ENCODE measurements at places on chromosomes 13 and 19.

DNA sequence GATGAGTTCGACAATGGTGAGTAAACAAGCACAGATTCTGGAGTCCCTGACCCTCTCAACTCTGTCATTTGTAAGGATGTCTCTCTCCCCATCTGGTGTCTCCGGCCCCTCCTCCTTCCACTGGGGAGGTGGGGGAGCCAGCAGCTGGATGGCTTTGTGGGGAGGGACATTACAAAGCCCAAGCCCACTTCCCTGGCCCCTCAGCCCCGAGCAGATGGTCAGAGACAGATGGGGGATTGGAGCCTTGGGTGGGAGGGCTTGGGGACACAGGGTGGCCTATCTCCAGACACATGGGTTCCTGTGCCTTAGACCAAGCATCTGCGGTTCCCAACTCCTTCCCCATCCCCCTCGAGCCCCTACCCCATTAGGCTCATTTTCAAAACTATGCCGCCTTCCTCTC is 2.5 kb downstream of the TIMM50 start:
- DNase-seq = no peak

- no peak for DNase-seq
These were observed 3.9 kb upstream of the GSK3A start for GRCh38 chr19:42246143-42246921.

DNA sequence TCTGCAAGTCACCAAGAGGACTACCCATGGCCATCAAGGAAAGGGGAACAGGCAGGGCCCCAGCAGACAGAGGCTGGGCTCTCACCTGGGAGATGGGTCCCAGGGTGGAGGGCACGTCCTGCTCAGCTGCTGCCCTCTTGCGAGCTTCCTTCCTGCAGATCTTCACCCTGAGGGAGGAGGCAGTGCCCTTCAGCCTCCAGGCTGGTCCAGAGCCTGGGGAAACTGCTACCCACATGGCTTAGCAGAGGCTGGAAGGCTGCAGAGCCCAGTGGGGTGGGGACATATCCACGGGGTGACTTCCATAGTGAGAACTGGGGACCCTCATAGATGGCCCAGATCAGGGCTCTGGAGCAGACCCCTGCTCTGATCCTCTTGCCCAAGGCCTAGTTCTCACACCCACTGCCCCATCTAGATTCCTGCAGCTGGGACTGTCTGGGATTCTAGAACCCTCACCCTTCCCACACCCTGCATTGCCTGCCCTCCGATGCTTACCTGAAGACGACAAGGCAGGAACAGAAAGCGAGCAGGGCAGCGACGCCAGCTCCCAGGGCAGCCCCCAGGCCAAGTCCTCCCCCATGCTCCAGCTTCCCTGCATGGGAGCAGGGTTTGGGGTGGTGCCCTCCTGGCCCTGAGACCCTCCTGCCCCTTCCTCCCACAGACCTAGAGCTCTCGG is 9.0 kb downstream of the SIGLEC11 start:
- DNase-seq = no peak

GRCh38 chr19:18488403-18488723 is 33.5 kb downstream of the ELL start:
- DNase-seq = no peak

GRCh38 chr19:51166846-51167490 is 24.9 kb downstream of the SIGLEC7 start:
- no peak for DNase-seq

DNA sequence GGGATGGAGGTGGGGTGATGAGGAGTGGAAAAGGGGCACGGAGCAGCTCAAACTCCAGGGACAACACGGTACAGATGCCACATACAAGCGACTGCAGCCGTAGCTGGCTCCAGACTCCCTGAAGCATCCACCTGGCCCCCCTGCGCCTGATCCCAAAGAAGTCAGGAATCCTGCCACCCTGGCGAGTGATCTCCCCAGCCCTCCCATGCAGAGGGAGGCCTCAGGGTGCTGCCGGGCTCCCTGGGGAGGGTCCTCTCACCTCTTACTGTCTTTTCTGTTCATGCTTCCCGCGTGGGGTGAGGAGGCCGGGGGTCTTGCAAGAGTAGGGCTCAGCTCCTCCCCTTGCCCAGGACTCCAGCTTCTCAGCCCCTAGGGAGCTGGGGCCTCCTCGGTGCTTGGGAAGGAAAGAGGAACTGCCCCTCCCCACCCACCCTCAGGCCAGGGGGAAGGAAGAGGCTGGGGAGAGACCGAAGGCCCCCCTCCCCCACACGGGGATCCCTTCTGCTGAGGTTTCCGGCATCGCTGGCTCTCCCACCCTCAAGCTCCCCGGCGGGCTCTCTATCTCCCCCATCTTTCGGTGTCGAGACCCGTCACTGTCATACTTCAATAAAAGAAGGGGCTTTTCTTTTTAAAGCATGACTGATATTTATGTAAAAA is at the start of gene RASGRP4:
RASGRP4 (minus strand) TSS at position 410 of the 657 bp plus-strand sequence; CDS start at position 282, 128 bp downstream.
- peak; percentile 65 for DNase-seq

DNA sequence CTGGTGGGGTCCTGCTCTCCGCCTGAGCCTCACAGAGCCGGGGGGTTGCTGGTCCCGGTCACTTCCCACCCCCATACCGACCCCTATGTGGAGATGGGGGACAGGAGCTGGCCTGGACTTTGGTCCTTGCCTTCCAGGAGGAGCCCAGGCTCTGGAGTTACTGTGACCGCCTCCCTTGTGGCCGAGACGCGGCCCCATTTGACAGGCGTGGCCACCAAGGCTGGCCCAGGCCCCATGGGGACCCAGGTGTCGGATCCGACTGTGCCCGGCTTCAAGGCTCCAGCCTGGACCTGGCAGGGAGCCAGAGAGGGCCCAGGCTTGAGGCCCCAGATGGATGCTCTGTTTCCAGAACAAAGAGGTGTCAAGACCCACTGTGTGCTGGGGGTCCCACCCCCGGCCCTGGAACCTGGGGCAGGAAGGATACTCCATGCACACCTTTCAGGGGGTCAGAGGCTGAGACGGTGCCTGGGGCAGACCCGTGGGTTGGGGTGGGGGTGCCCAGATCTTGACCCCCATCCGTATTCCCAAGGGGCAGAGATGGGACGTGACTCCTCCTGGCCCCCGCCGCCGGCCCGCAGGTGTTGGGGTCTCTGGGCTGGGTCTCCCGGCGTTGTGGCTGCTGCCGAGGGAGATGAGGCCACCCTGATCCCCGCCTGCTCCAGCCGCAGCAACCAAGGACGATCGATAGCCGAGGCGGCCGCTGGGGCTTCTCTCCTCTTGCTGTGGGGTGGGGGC is 47.8 kb upstream of the TCF3 start:
- no peak for DNase-seq

DNA sequence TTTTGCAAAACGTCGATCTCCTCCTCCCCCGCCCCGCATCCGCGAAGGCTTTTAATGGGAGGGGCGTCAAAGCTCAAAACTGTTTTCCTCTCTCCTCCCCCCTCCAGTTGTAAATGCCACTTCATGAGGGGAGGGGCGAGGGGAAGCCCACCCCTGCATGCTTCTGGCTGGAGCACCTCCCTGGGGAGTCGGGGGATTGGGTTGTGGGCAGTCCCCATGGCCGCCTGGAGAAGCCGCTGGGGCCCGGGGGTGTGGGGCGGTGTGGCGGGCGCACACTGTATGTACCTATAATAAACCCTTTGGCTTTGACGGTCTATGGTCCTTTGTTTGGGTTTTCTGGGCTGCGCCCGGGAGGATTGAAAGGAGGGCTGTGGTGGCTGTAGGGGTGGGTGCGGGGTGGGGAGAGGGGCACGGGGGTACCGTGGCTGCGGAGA is 505 bp upstream of the SHKBP1 start:
- DNase-seq = no peak

GRCh38 chr13:107301724-107302374 is 733.9 kb upstream of the ARGLU1 start:
- no peak for DNase-seq

DNA sequence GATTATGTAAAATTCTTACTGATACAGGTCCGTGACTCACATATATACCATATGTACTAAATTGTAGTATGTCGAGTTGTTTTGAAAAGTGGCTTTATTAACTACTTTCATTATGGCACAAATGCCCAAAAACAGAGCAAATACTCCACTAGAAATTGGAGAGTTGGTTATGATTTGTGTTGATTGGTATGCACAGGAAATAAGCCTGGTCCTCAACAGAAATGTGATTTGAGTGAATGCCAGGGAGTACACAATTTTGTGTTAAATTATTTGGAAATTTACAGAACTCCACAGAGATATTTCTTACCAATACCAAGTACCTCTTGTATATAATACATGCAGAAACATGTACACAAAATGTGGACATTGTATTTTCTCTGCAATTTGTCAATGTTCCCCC is 676.7 kb downstream of the PCDH9 start:
- DNase-seq = no peak

DNA sequence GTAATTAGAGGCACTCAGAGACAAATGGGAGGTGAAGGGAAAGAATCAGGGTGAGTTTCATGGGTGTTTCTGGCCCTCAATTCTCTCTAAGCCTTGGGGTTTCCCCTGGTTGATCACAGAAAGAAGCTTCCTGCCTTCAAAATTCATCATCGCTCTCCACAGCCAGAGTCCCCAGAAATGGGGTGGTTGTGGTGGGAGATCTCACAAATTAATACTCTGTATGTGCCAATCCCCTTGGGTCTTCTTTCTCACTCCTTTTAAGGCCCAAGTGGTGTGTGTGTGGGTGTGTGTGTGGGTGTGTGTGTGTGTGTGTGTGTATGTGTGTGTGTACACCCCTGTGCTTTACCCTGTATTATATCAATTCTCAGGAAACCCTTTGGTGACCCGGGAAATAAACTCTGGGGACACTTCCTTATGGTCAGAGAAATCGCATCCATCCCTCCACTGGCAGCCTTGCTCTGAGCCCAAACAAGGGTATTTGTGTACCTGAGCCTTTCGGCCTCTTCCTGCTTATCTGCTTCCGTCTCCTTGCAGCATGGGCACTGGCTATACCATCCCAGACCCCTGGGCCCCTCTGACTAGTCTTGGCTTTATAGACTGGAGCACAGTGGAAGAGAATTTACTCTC is 2.8 kb upstream of the FCGBP start:
- DNase-seq = peak; percentile 38

DNA sequence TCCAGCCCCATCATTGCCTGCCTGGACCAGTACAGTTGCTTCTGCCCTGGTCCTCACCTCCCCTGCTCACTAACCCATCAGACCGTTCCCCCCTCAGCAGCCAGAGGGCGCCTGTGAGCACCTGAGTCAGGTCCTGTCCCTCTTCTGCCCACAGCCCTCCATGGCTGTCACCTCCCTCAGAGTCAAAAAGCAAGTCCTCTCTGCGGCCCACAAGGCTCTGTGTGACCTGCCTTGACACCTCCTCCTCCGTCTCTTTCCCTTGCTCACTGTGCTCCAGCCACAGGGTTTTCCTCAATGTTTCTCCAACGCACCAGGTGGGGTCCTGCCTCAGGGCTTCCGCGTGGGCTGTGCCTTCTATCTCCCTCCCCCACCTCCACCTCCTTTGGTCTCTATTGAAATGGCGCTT is 29.4 kb upstream of the PTPRS start:
- peak; percentile 69 for DNase-seq

GRCh38 chr13:72427757-72428528 is 299.5 kb downstream of the MZT1 start:
- DNase-seq = no peak

GRCh38 chr19:23974941-23975340 is 60.3 kb downstream of the ZNF726 start:
- no peak for DNase-seq

DNA sequence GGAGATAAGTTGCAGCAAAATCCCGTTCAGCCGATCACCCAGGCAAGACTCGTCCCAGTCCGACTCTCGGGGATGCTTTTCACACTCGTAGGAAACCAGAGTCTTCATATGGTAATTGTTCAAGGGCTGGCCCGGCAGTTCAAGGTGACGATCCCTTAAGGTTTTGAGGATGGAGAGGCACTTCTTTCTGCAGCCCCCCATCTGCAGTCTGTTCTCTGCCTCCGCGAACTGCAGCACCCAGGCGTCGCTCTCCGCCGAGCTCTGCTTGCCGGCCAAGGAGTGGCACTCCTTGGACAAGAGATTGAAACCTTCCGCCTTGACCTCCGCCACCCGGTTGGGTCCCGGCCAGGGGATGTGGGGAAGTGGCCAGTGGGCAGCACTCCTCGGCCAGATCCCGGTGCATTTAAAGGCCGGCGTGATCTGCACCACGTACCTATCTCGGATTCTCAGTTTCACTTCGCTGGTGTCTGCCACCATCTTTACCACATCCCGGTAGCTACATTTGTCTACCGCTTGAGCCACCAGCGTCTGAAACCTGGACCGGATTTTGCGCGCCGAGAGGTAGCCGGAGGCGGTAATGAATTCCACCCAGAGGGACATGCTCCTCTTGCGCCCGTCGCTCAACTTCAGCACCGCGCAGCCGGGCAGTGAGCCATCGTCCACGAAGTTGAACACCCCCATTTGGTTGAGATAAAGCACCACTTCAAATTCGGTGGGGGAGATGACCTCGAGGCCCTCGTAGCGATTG is 1.1 kb downstream of the MAB21L1 start:
- no peak for DNase-seq

GRCh38 chr19:29517946-29518345 is 7.8 kb upstream of the VSTM2B start:
- no peak for DNase-seq

- DNase-seq = peak; percentile 30
These were observed 1.1 kb downstream of the PIP5K1C start for GRCh38 chr19:3698974-3699740.

All from stimulated activated CD4-positive, alpha-beta T cell treated with anti-CD3 and anti-CD28 coated beads, Interleukin-1b, Interleukin-23, amount 100 ng/mL, for 48 hours (primary cell).